ENCODE measurements at places on chromosomes 5 and 9. TPM values are rescaled to one million over a fixed set of nuclear protein-coding genes. Genes with fewer than 3 reads are reported as not detected.

The PCDHAC2 gene
- 0.63 TPM for total RNA-seq

The SGCD gene
- 1.9 TPM for total RNA-seq

The HACD4 gene
- 0.13 TPM for total RNA-seq

The GABRA1 gene
- total RNA-seq, result not detected

The CARTPT gene
- total RNA-seq, result not detected

The NEUROG1 gene
- total RNA-seq, result not detected

The CCDC69 gene
- 18.1 TPM for total RNA-seq

The MYMK gene
- total RNA-seq, result not detected

The RAI14 gene
- total RNA-seq, result 18.9 TPM

The RAB3C gene
- 1.7 TPM for total RNA-seq

The PIGO gene
- total RNA-seq, result 15.9 TPM

The N4BP3 gene
- 0.54 TPM for total RNA-seq

The SV2C gene
- total RNA-seq, result 0.18 TPM

The CD74 gene
- total RNA-seq, result 70.5 TPM

The LCN12 gene
- 2.8 TPM for total RNA-seq

The DNM1 gene
- 5.8 TPM for total RNA-seq

The LIFR gene
- total RNA-seq, result 17.0 TPM

The GNA14 gene
- total RNA-seq, result 1.0 TPM

The SLC46A2 gene
- 0.37 TPM for total RNA-seq

The NFIB gene
- total RNA-seq, result 48.2 TPM

The PTPRD gene
- 6.5 TPM for total RNA-seq

The ORM2 gene
- total RNA-seq, result not detected

The DRD1 gene
- total RNA-seq, result not detected

The CARD9 gene
- 5.1 TPM for total RNA-seq

The TRPM3 gene
- 0.83 TPM for total RNA-seq

The FAM221B gene
- total RNA-seq, result not detected

The WNT8A gene
- total RNA-seq, result not detected

The NUTM2G gene
- not detected for total RNA-seq

The PCDHGA5 gene
- total RNA-seq, result 1.4 TPM

The FOXD4L4 gene
- total RNA-seq, result not detected

The SLF1 gene
- total RNA-seq, result 2.1 TPM

The MEIKIN gene
- total RNA-seq, result not detected

The GPR150 gene
- 5.7 TPM for total RNA-seq

The DBH gene
- not detected for total RNA-seq

The LCN1 gene
- total RNA-seq, result not detected

The AIF1L gene
- total RNA-seq, result 2.4 TPM

The TRAF1 gene
- 1.7 TPM for total RNA-seq

The SOWAHA gene
- total RNA-seq, result 1.9 TPM

The GLRA1 gene
- total RNA-seq, result 1.1 TPM

The CYLC2 gene
- not detected for total RNA-seq

The PDE8B gene
- total RNA-seq, result 5.0 TPM

The SPAAR gene
- total RNA-seq, result 0.74 TPM

The FAM81B gene
- 0.52 TPM for total RNA-seq

The PWWP2A gene
- total RNA-seq, result 8.3 TPM

The TMED9 gene
- 110 TPM for total RNA-seq

The DEPDC1B gene
- 0.31 TPM for total RNA-seq

The HARS1 gene
- total RNA-seq, result 34.7 TPM

The OBP2B gene
- not detected for total RNA-seq
